ENCODE measurements at places on chromosomes 11 and 22.

GRCh38 chr11:119664063-119664572 lies 64.9 kb downstream of the NECTIN1 start:
- DNase-seq, result no peak

- DNase-seq, result no peak
Observed at GRCh38 chr11:65170058-65170534, at the start of gene SPDYC. SPDYC (plus strand) TSS chr11:65170233; CDS start chr11:65171358, 1,125 bp downstream.

GRCh38 chr11:503179-503981 lies 3.7 kb downstream of the RNH1 start:
- no peak for DNase-seq

DNA sequence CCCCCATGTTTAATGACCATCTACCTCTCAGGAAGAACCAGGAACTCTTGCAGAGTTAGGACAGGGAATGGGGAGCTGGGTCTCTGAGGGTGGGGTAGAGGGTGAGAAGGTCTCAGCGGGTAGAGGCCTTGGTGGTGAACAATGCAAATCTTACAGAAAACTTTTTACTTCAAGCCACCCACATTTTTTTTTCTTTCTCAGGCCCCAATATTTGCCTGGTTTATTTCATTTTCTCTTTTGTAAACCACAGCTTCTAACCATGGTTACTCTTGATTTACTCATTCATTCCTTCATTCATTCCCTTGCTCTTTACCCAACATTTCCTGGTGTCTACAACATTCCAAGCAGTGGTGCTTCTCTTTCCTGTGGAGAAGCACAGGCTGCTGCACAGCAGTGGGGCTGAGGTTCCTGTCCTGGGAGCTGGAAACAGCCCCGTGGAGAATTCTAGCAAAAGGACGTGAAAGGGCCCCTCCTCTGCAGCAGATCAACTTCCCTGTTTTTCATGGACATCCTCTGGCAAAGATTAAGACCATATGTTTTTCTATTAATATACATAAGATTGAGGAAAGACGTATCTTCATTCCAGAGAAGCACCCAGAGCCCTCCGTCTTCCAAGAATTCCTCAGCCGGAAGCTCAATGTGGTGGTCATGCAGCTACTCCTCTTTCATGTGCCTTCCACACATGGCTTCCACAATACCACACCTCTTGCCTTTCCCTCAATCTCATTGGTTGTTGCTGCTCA lies 224.4 kb upstream of the SESN3 start:
- no peak for DNase-seq

DNA sequence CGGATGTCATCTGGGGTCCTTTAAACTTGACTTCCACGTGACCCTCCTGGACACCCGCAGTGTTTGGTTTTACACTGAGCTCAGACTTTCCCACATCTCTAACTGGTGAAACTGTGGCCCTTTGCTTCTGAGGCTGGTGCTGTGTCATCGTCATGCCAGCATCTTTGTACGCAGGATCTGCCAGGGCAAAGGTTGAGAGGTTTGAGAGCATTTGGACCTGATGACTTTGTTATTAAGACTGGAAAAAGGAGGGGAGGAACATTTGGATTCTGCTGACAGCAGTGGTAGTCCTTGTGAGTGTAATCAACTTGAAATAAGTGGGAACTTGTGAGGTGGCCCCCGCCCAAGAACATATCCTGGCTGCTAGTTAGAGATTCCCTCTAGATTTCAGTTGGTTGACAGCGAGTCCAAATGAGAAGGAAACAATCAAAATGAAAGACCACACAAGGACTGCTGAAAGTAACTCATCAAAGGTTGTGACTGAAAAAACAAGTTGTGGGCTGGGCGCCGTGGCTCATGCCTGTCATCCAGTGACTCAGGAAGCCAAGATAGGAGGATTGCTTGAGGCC lies 102.5 kb downstream of the KIAA1671 start:
- DNase-seq, result no peak

DNA sequence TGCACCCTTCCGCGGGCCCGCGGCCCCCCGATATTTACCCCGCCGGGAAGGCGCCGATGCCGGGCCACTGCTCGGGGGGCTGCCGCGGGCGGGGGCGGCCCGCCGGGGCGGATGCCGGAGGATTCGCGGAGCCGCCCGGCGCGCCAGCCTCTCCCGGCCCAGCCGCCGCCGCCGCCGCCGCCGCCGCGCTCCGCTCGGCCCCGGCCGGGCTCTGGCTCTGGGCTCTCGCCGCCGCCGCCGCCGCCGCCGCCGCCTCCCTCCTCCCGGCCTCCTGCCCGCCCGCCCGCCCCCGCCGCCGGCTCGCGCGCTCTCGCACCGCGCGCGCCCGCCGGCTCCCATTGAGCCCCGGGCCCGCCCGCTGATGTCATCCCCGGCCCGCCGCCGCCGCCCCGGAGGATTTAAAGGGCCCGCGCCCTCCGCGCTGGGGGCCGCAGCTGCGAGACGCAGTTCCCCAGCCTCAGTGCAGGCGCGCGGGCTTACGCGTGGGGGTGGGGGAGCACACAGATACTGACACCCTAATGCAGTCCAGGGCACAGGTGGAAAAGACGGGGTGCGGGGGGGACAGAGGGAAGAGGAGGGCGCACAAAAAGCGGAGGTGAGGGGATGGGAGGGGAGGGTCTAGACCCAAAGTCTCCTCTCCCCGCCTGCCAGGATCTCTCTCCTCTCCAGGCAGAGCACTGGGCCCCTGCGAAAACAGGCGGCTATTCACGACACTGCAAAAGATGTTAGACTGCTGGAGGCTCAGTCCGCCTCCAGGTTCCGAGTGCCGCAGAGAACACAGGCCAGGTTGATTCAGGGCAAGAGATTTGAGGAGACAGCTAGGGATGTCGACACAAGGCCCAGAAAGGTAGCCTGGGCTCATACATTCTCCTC lies at the start of gene CSNK1E:
Gene CSNK1E (minus strand): TSS at position 312 of the 873 bp plus-strand sequence. CDS start 3,276 bp downstream, outside the sequence.
- peak; percentile 57 for DNase-seq

DNA sequence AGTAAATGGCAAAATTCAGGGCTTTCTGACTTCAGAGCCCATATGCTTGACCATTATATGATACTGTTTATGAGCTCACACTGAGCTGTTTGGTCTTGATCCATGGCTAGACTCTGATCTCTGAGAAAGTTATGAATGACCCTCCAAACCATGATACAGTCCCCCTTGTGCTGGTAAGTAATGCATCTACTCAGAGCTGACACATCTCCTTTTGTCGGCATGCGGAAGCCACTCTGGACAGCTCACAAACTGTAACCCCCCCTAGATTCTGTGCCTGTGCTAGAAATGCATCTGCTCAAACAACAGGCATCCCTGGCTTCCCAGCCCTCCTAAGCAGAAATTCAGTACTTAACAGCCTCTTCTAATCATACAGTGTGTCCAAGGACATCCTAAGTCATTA lies 150.8 kb upstream of the RAG2 start:
- DNase-seq, result no peak

DNA sequence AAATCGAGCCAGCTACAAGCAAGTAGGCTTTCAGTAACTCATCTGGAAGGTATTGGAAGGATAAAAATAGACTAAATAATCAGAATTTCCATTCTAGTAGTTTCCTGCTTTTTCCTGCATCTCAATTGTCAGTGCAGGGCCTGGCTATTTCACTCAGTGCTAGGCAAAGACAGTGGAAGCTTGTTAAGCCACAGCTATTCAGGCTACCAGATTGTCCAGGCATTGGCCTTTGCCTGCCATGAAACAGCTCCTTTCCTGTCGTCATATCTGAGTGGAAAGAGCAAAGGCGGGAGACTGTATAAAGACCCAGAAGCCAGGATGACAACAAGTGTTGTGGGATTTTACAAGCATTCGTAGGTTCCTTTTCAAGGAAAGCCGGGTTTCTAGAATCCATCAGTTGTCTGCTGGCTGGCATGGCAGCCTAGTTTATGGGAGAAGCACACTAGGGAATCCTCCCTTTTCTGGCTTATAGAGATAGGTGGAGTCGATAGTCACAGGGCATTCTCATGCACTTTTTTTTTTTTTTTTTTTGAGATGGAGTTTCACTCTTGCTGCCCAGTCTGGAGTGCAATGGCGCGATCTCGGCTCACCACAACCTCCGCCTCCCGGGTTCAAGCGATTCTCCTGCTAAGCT lies 2.0 kb upstream of the TNRC6B start:
- DNase-seq, result no peak

- DNase-seq, result no peak
Observed at GRCh38 chr22:20548806-20549205, 41.4 kb downstream of the MED15 start.

DNA sequence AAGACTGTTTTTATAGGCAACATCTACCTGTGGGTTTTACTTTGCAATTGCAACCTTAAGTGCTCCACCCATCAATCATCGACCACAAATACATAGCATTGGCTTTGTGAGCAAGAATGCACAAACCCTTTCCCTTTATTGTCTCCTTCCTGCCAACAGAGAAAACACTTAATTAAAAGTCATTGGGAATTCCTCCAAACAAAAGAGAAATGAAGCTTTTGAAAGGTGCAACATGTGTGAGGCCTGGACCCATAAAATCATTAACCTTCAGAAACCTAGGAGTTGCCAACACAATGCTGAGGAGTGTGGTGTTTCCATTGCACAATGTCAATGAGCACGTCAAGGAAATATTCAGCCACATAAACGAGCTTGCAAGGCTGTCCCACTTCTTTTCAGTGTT lies 223.2 kb downstream of the BLID start:
- no peak for DNase-seq

DNA sequence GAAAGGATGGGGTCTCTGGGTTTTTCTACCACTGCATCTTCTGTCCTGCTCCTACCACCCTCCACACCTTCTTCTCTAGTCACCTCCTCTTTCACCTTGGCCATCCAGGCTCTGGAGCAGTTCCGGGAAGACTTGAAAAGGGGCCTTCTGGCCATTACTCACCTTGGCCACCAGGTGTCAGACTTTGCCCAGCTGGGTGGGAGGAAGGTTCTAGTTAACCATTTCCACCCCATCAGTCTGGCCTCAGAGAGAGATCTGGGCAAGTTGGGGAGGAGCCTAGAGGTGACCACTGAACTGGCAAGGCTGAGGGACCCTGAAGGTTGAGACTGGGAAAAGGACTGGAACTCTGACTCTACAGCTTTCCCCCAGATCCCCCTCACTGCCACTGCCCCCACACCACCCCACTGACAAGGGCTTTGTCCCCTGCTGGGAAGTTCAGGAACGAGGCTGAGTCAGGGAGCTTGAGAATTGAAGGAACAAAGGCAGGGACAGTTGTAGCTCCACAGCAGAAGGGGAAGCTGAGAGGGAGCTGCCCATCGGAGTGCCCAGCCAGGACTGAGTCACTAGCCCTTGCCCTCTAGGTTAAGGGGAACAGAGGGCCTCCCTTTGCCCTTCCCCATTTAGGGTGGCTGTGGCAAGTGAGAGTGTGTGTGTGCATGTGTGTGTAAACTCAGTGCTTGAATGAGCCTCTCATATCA lies 3.7 kb upstream of the POLD4 start:
- peak; percentile 69 for DNase-seq

- no peak for DNase-seq
Observed at GRCh38 chr22:50216684-50217520, 16.1 kb downstream of the SELENOO start.

- no peak for DNase-seq
Observed at GRCh38 chr11:134560066-134560465, 148.0 kb upstream of the B3GAT1 start.

GRCh38 chr11:75450236-75450635 lies 17.2 kb upstream of the KLHL35 start:
- no peak for DNase-seq

DNA sequence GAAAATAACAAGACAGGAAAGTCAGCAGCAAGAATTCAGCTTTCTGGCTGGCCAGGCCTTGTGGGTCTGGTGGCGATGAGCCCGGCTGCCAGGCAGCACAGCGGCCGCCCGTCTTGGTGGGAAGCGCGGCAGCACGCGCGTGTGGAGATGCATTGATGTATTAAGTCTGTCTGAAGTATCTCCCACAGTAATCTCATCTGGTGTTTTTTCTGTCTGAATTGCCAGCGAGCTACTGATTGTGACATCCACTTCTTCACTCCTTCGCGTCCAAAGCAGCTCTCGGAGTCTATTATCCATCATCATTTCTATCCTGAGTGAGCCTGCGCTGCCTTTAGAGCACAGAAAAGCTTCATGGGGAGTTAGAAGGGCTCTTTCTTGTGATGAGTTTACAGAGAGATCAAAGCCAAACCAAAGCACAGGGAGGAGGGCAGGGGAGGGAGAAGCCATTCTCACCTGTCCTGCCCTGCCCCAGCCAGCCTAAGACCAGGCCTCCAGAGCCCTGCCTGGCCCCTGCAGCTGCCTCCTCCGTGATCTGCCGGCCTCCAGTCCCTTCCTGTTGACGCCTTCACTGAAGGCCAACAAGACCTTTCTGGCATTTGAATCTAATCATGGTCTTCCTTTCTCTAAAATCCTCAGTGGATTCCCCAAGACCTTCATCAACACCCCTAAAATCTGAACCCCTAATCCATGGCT lies 1419.0 kb downstream of the TBC1D22A start:
- no peak for DNase-seq

GRCh38 chr22:50114221-50115021 lies 24.6 kb downstream of the MOV10L1 start:
- no peak for DNase-seq

DNA sequence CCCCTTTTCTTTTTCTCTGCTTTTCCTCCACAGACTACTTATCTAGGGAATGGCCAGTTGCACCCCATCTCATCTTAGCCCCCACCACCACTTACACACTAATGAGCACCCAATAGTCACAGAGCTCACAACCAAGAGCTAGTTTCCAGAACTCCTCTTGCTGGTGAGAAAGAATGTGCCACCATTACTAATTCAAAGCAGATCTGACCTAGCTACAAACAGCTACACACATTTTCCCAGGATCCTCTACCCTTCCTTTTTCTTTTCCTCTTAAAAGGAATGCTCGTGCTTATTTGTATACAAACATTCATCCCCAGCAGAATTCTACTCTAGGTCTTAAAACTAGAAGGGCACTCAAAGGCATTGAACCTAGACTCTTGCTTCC lies 136.8 kb downstream of the CD44 start:
- no peak for DNase-seq

- DNase-seq, result no peak
Observed at GRCh38 chr22:41341990-41342389, 39.8 kb upstream of the TEF start.

GRCh38 chr11:12695221-12695794 lies 21.1 kb downstream of the TEAD1 start:
- DNase-seq, result no peak

DNA sequence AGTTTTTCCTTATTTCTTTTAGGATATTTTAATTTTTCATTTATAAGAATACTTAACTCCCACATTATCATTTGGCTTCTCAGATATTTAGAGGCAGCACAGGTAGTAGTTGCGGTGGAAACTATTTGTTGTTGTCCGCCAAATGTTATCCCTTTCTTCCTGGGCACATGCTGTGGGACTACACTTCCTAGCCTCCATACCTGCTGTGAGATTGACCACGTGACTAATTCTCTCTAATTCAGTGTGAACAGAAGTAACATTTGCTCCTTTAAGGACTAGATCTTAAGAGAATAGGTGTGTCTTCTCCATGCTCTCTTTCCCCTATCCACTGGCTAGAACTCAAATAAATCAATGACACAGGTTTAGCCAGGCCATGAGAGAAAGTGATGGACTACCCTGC lies 136.5 kb downstream of the ATG16L2 start:
- no peak for DNase-seq

DNA sequence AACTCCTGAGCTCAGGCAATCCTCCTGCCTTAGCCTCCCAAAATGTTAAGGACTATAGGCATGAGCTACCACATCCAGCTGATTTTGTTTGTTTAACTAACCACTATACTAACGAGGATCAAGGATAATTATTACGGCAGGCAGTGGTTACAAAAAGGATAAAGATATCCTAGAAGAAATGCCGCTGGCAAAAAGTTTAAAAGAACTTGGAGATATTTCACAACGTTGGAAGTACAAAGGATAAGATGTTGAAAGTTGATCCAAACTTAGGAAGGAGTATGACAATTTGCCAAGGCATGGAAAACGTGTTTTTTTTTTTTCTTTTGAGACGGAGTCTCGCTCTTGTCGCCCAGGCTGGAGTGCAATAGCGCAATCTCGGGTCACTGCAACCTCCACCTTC lies 13.4 kb downstream of the AP5B1 start:
- DNase-seq, result no peak

Measured in stimulated activated naive CD4-positive, alpha-beta T cell (primary cell).